Activated T-helper 1 cell treated with anti-CD3 and anti-CD28 coated beads, Interleukin-2, amount 50 U/mL, for 16 hours (primary cell): ENCODE measurements at places on chromosomes 7 and 10.

DNA sequence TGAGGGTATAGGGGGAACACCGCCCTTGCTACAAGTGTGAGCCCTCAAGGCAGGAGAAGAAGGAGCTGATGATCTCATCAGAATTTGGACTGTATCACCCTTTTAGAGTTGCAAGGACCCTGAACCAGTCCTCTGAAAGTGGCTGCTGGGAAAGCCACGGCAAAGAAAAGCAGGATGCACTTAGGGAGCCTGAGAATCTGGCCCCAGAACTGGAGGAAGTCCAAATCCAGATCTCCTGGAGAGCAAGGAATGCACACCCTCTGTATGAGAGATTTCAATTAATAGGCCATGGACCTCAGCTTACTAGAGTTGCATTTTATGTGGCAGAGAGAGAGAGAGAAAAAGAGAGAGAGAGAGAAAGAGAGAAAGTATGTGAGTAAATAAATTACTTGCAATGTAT is 662.9 kb downstream of the CCSER2 start:
- no peak for DNase-seq

- DNase-seq = no peak
Observed at GRCh38 chr7:123715198-123715597, 33.6 kb downstream of the WASL start.

- no peak for DNase-seq
Observed at GRCh38 chr10:102603946-102604345, 40.3 kb upstream of the TRIM8 start.

GRCh38 chr7:11171569-11172192 is 198.0 kb downstream of the PHF14 start:
- no peak for DNase-seq

DNA sequence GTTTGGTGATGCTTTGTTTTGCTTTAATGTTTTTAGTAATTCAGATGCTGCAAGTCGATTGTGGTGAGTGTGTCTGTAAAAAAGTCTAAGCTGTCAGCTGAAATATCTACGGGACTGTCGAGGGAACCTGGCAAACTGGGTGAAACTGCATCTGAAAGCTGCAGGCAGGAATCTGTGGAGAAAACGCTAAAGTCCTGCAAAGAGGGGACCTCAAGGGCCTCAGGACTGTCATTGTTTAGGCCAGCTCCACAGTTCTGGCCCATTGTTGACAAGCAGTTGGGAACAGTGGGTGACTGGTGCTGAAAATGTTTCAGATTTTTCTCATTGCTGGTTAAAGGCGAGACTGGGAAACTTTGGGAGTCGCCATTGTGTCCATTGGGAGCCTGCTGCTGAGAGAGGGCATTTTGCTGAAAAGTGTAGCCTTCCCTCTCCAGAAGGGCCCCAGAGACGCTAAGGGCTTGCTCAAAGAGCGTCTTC is 1.8 kb downstream of the HOXA2 start:
- no peak for DNase-seq

GRCh38 chr7:157408258-157409101 is 71.7 kb downstream of the DNAJB6 start:
- no peak for DNase-seq

GRCh38 chr10:132724446-132724845 is 61.5 kb downstream of the NKX6-2 start:
- no peak for DNase-seq

DNA sequence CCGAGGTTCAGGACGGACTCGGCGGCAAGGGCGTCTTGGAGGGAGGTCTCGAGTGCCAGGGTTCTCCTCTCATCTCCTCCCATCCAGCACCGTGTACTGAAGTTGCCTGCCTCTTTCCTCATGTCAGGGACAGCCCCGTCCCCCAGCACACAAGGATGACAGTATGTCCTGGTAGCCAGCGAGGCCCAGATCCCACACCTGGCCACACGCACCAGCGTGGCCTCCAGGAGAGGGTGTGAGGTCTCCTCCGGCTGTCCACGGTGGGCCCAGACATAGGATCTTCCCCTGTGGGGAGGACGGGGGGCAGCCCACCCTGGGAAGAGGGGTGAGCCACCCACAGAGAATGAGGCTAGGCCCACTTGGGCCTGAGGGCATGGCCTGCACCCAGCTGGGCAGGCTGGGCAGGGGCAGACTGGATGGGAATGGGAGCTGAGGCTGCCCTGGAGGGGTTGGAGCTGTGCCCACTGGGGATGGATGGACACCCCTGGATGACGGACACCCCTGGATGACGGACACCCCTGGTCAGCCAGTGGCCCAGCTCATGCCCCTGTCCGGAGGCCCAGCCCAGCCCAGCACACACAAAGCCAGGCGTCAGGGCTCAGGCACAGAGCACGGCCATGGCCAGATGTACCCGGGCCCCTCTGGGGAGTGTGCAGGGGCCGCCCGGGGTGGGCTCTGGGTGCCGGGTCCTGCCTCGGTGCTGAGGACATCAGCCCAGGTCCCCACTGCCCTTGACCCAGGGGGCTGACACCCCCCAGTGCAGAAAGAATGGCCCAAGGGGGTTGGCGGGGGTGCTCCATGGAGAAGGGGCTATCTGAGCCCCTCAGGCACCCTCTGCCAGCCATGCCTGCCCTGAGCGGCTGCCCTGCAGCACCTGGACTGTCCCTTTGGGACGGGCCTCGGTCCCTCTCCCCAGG is 30.9 kb upstream of the CFAP46 start:
- no peak for DNase-seq

GRCh38 chr10:71694567-71694968 is 25.0 kb downstream of the C10orf105 start:
- no peak for DNase-seq

- no peak for DNase-seq
Observed at GRCh38 chr10:17381502-17382142, 72.8 kb downstream of the ST8SIA6 start.

DNA sequence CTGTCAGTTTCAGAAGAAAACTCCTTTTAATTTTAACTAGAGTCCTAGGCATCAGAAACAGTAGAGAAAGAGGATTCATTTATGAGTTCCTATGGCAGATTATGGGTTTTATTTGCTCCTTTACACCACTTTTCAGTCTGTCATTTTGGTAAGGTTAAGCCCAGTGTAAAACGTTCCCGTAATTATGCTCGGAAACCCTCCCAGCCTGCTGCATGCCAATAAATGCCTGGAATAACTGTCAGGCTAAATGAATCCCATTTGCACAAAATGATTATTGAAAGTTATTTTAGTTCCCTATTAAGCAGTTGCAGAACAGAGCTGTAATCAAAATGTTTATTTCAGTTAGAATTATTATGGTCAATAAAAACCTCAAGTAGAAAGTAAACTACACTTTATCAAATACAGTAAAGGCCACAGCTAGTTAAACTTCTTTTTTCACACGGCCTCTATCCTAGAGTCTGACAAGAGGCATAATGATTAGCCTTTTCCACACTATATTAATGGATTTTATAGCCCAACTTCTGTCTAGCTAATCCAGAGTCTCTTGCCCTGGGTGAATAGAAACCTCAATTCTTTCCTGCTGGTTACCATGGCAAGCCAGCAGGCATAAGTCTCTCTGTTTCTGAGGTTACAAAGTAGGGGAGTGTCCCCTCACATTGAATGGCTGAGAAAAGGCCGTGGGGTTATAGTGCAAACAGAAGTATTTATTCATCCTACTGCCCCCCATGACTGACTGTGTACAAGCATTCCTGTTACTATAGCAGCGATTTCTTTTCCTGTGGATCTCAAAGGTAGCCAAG is 80.8 kb upstream of the NPVF start:
- no peak for DNase-seq

DNA sequence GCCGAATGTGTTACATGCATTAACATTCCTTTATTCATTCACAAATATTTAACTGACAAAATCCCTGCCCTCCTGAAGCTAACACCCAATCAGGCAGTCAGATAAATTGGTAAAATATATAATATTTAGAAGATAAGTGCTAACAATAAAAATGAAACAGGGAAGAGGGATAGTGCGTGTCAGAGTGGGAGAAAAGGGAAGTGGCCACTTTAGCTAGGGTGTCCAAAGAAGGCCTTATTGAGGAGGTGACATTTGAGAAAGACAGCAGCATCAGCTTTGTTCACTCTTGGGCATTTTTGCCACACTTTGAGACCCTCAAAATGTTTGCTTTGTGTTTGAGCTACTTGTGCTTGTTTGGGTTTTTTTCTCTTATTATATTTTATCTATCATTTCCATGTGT is 317.8 kb downstream of the SNX13 start:
- no peak for DNase-seq

DNA sequence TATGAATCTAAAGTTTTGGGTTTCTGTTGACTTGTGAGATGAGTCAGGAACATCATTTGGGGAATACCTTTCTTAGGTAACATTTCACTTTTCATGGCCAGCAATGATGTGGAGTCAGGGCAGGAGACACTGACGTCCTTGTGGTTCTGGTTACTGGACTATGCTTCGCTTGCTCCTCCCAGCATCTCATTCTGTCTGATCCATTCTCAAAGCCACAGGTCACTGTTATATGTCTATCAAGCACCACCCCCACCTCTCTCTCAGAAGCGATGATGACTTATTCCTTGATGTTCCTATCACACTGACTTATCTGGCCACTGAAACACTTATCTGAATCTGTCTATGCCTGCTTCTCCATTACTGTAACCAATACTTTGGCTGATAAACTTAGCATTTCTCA is 51.6 kb downstream of the TES start:
- no peak for DNase-seq

- no peak for DNase-seq
Observed at GRCh38 chr10:60459701-60460457, 70.2 kb upstream of the ANK3 start.

GRCh38 chr10:130487566-130487965 is 351.4 kb downstream of the GLRX3 start:
- DNase-seq = no peak

GRCh38 chr10:19606968-19607367 is 209.3 kb upstream of the PLXDC2 start:
- DNase-seq = no peak

- DNase-seq = no peak
Observed at GRCh38 chr10:52453501-52453900, 139.4 kb downstream of the DKK1 start.

DNA sequence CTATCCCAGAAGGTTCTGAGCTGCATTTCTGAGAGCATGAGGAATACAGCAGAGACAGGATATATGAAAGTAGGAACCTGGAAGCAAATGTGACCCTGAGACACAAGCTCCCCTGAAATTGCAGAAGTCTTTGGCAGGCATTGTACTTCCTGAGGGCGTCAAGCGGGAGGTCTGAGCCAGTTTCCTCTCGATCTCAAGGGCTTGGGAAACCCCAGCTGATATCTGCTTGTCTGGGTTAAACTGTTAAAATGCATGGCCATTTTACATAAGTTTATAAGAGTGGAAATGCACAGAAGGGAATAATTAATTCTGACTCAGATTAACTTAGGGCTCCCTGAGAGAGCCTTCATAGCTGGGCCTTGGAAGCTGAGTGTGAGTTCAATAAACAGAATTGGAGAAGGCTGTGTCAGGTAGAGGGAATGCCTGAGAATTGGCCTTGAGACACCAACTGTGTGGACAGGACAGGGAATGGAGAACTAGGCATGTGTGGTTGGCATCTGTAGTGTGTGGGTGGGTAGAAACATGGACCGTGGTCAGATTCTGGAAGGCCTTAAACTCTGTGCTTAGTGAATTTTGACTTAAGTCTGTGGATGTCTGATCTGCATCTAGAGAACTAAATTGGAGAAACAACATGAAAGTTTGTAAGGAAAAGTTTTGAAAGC is 53.3 kb downstream of the WIPF3 start:
- no peak for DNase-seq

- no peak for DNase-seq
Observed at GRCh38 chr10:71349406-71349805, 30.3 kb downstream of the SLC29A3 start.

GRCh38 chr7:42650701-42651100 is 261.2 kb downstream of the C7orf25 start:
- DNase-seq = no peak

- DNase-seq = no peak
Observed at GRCh38 chr10:90960355-90960814, 39.5 kb upstream of the ANKRD1 start.

GRCh38 chr7:141073173-141073640 is 657 bp upstream of the TMEM178B start:
- no peak for DNase-seq

DNA sequence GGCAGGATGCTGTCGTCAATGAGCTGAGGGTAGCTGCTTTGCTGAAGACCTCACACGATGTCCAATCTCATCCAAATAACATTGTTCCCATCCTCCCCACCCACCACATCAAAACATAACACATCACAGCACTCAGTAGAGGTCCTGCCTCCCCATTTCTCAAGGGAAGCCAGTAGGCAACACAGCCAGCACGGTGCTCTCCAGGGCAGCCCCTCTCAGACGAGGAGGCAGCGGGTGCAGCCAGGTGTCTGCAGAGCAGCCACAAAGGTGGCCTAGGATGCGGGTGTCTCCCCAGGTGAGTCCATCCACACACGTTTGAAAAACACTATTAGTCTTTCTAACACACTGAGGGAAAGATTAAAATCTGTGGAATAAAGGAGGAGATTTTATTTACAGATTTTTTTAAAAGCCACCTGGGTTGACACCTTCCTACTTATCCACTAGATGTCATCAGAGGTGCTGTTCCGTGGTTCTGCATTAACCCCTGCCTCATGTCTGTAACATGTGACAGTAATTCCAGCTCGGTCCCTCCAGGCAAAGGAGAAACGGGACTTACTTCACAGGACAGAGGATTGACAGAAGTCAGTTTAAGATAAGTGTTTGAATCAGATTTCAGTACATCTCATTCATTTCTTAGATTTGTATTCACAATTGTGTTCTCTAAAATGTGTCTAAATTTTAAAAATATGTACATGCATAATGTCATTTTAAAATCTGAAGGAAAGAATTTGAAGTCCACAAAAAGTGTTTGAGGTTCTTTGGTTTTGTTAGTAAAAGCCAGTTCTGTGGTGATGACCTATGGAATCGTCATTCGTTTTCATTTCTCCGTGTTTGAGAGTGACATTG is 68.0 kb downstream of the LANCL2 start:
- no peak for DNase-seq

DNA sequence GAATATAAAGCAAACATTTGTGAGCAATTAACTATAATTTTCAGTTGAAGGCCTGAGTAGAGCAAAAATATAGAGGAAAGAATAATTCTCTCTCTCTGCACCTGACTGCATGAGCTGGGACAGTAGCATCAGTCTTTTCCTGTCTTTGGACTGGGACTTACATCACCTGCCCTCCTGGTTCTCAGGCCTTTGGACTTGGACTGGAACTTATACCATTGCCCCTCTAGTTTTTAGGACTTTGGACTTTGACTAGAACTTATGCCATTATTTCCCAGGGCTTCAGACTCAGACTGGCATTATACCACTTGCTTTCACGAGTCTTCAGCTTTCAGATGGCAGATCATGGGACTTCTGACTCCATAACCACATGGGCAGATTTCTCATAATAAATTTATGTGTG is 81.0 kb upstream of the SLC25A13 start:
- DNase-seq = no peak

DNA sequence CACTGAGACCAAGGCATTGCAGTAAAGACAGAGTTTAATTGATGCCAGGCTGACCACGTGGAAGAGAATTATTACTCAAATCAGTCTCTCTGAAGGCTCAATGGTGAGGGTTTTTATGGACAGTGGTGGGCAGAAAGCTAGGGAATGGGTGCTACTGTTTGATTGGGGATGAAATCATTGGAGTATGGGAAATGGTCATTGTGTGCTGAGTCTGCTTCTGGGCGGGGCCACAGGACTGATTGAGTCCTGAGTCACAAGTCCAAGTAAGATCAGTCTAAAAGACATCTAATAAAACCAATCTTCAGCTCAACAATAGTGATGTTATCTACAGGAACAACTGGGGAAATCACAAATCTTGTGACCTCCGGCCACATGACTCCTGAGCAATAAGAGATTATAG is 868.4 kb downstream of the SORCS3 start:
- no peak for DNase-seq

GRCh38 chr7:157554393-157555238 is 217.8 kb downstream of the DNAJB6 start:
- DNase-seq = no peak
